Activated naive CD8-positive, alpha-beta T cell treated with anti-CD3 and anti-CD28 coated beads for 36 hours (primary cell): ENCODE measurements at places on chromosomes 6 and 20. TPM values are rescaled to one million over a fixed set of nuclear protein-coding genes. Genes with fewer than 3 reads are reported as not detected.

The OR2H2 gene
- total RNA-seq, result not detected

The UST gene
- 0.82 TPM for total RNA-seq

The PHF3 gene
- total RNA-seq, result 46.2 TPM

The SIRPG gene
- 35.8 TPM for total RNA-seq

The KCNK15 gene
- 0.31 TPM for total RNA-seq

The APOBEC2 gene
- total RNA-seq, result not detected

The TREML2 gene
- 8.9 TPM for total RNA-seq

The SEL1L2 gene
- not detected for total RNA-seq

The CSNK2B gene
- 307 TPM for total RNA-seq

The OSBPL2 gene
- 19.2 TPM for total RNA-seq

The ZNF165 gene
- 4.3 TPM for total RNA-seq

The BPIFB2 gene
- total RNA-seq, result not detected

The TTBK1 gene
- total RNA-seq, result 0.12 TPM

The PPP1R10 gene
- total RNA-seq, result 80.5 TPM

The FAM8A1 gene
- 4.0 TPM for total RNA-seq

The STMND1 gene
- not detected for total RNA-seq

The TCP11 gene
- total RNA-seq, result not detected

The SRSF12 gene
- 0.74 TPM for total RNA-seq

The TRIM40 gene
- total RNA-seq, result not detected

The CST5 gene
- total RNA-seq, result not detected

The MATN4 gene
- total RNA-seq, result 1.1 TPM
